ENCODE measurements at places on chromosomes 7 and 10. TPM values are rescaled to one million over a fixed set of nuclear protein-coding genes. Genes with fewer than 3 reads are reported as not detected.

GRCh38 chr10:7406712-7407333 is 4.0 kb downstream of the SFMBT2 start:
- DNase-seq: peak; percentile 60

DNA sequence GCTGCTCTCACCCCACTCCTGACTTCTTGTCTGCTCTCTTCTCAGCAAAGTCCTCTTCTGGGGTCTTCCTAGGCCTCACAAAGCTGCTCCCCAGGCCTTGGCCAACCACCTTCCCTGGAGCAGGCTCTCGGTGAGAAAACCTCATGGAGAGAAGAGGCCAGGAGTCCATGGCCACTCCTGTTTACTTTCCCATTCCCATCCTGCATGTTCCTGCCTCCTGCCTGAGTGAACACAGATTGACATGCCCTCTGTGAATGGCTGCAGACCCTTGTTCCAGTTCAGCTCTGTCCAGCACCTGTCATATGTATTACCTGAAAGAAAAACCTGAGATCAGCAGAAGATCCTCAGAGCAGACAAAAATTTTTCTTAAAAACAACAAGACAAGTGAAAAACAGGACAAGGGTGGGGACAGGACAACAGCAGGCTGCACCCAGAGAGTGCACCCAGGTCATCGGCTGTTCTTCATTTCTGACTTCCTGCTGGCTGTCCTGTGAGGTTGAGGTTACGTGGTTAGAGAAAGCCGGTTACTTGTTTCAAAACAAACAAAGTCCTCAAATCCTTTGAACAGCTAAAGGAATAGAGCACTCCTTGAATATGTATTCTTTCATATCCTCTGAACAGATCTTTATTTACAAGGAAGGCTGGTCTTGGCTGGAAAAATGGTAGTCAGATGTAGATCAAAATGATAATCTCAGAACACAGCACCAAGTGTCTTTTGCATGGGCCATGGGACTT is 34.0 kb upstream of the DLD start:
- DNase-seq: no peak

- no peak for DNase-seq
These were observed 4.3 kb downstream of the GSTO2 start for GRCh38 chr10:104273286-104273685.

GRCh38 chr10:48791267-48791928 is 106.7 kb downstream of the WDFY4 start:
- no peak for DNase-seq

- DNase-seq: no peak
These were observed 800.5 kb upstream of the KCND2 start for GRCh38 chr7:119472408-119473038.

GRCh38 chr10:124353091-124353815 is 65.5 kb downstream of the OAT start:
- DNase-seq: no peak

- DNase-seq: peak; percentile 97
These were observed at the start of gene FRAT2 for GRCh38 chr10:97334370-97335175. FRAT2 (minus strand) TSS chr10:97334729; CDS start chr10:97334572, 157 bp downstream.

DNA sequence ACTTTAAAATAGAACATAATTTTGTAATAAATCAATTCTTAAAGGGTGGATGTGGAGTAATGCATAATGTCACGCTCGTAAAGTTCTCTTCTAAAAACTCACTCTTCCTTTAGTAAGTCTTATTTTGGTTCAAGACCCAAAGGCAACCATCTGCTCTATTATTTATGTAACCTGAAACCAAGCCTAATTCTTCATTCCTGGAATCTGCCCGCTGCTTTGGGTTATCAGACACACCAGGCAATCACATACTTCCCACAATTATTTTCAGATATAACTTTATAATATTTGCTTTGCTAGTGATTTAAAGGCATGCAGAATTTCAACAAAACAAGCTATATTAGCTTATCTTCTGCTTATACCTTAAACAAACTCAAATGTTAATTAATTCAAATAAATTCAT is 39.0 kb downstream of the RAB11FIP2 start:
- DNase-seq: peak; percentile 16

DNA sequence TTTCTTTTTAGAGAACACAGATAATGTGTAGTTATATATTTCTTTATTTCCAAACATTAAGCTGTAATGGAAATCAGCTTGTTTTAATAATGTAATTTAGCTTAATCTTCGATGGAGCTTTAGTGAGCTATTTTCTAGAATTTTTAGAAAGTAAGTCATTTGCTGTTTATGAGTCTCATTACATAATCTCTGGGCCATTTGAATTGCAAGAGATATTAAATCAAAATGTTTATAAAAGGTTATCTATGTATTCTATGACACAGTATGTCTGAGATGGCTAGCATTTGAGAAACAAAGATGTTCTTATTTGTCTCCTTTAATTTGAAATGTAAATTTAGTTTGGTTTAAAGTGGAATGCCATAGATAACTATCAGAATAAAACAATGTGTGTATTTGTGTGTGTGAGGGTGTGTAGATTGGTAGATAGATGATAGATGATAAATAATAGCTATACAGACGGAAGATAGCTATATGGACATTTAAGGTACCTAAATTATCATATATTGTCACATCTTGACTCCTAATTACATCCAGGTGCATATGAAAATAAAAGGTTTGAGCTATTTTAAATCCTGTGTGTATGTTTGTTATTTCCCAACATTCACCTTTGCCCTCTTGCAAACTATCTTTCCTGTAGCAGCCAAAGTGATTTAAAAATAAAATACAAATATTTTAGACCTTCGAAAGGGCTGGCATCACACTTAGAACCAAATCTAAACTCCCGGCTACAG is 478.0 kb upstream of the KLF6 start:
- DNase-seq: no peak

GRCh38 chr10:103472005-103472404 is 7.0 kb downstream of the CALHM3 start:
- no peak for DNase-seq

GRCh38 chr7:1108264-1108920 is 20.5 kb downstream of the GPER1 start:
- no peak for DNase-seq

DNA sequence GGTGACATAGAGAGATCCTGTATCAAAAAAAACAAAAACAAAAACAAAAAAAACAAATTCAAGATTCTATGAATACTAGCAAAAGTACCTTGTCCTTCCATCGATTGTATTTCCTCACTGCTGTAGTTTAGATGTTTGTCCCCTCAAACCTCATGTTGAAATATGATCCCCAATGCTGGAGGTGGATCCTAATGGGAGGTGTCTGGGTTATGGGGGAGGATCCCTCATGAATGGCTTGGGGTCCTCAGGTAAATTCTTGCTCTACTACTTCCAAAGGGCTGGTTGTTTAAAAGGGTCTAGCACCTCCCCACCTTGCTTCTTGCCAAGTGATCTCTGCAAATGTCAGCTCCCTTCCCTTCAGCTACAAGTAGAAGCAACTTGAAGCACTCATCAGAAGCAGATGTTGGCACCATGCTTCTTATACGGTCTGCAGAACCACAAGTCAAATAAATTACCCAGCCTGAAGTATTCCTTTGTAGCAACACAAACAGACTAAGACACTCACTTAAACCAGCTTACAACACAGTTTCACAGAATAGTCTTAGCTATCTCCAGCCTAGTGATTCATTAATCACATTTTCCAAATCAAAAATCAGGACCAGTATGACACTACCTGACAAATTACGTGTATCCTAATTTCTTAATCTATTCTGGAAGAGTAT is 20.7 kb downstream of the ABI1 start:
- DNase-seq: no peak

DNA sequence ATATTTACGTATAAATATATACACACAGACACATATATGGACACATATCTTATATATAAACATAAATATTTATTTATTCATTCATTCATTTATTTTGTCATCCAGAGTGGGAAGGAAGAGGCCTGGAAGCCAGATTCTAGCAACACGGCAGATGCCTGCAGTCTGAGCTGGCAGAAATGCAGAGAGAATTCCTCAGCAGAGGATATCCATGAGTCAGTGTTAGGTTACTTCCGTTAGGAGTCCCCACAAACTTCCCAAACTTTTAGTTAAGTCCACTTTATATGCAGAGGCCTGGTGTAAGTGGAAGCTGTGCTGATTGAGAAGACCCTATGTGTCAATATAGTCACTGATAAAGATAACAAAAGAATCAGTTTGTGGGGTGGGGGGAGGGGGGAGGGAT is 89.6 kb downstream of the PPP1R17 start:
- no peak for DNase-seq

- DNase-seq: no peak
These were observed 481.8 kb downstream of the TFEC start for GRCh38 chr7:115548756-115549155.

DNA sequence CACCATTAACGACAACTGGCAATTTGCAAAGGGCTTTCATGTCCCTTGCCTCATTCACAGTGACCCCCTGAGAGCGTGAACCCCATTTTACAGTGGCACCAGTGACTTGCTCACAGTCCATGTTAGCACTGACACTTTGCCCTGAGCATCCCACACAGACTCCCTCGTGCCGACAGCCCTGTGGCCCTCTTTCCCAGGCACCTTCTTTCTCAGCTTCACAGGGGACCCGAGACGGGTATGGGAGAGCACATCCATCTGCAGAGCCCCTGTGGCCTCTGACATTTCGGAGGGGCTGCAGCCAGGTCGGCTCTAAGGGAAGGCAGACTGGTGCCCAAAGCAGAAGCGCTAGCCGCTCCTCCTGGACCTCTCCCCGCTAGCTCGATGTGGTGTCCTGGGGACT is 10.8 kb downstream of the LOXL4 start:
- no peak for DNase-seq

GRCh38 chr10:35339942-35340341 is 3.6 kb downstream of the CCNY start:
- peak; percentile 30 for DNase-seq

Gene SEMA4G
- polyA plus RNA-seq: 5.7 TPM

Gene PNLIPRP2
- polyA plus RNA-seq: not detected

Gene VWA2
- polyA plus RNA-seq: 0.31 TPM

Gene SHH
- 0.72 TPM for polyA plus RNA-seq

Gene ELFN1
- 2.8 TPM for polyA plus RNA-seq

Gene EBLN1
- polyA plus RNA-seq: not detected

Gene GPR26
- polyA plus RNA-seq: not detected

Gene MXI1
- polyA plus RNA-seq: 18.1 TPM

Gene AGR2
- polyA plus RNA-seq: 34.7 TPM

Data from muscle of leg (tissue), 16 donors.